Hepatocyte (in vitro differentiated cells): ENCODE measurements at places on chromosomes 6 and 20.
A peak's percentile ranks its signal among the peaks of the same experiment; 100 is the strongest.

DNA sequence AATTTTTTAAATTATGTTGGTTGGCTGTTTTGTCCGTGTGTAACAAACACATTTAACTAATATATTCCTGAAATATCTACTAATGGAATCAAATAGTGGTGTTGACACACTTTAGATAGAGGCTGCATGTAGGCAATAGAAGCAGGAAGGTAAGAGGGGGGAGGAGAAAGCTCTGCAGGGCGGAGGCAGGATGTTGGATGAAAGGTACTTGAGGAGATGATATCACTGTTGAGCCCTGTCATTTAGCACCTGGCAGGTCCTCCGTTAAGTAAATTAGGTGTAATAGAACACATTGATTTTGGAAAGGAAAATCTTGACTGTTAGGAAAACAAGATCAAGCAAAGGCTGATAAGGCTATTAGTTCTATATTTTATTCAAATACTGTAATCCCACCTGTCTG, 618.7 kb downstream of the PKHD1 start:
- no peaks in the 10 kb centered on the region for H3K27me3 ChIP-seq
- no peak overlapping the region for H3K4me3 ChIP-seq
- H3K27ac ChIP-seq = no peak overlapping the region
- peaks cover 5% of the 10 kb centered on the region for H3K4me1 ChIP-seq

DNA sequence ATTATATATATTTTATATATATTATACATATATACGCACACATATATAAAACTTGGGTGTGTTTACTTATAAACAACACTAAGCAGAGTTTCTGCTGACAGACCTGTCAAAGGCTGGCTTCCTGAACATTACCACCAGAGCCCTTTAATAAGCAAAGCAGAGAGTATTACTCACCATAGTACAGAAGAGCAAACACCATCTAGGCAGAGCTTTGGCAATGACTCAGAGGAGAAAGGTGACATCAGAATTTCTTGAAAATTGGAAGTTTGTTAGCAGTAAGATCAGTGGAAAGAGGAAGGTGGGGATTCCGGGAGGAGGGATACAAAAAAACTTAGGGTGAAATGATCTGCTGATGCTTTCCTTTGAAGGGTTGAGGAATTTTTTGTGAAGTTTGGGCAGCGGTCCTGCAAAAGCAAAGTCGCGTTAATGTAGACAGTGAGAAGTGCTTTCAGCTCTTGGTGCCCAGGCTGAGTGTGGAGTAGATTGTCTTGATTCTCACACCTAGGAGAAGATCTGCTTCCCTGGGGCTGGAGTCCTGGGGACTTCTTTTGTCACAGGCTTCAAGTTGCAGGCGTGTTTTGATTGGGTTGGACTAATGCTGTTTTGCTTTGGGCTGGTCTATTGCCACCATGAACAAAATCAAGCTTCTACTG, 109.6 kb upstream of the BACH2 start:
- no peak overlapping the region for H3K27ac ChIP-seq
- no peaks in the 10 kb centered on the region for H3K4me1 ChIP-seq
- no peak overlapping the region for H3K4me3 ChIP-seq
- H3K27me3 ChIP-seq = no peaks in the 10 kb centered on the region
- H3K36me3 ChIP-seq = no peaks in the 10 kb centered on the region

DNA sequence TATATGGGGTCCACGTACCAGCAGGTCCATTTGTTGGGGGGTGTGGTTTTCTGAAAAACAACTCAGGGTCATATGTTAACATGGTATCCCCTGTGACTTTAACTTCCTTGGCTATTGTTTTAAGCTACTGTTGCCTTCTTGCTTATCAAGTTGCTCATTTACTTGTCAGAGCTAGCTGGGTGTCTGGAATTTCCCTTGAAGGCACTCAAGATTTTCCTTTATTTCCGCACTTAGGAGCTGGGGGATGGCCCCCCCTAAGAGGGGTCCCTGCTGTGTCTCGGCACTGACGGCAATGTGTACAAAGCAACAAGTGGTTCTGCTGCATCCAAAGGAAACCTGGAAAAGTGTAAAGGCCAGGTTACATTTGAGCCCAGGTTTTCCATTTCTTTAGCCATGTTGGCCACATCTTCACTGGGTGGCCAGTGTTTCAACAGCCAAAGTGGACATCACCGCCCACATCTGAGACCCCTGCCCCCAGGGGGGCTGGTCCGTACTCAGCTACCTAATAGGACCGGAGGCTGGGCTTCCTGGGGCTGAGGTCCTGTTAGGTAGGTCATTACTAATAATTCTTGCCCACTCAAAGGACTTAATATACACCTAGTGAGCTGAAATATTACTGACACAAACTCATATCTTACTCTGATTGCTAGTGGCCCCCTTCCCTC, 24.8 kb upstream of the SYNDIG1 start:
- H3K36me3 ChIP-seq = no peaks in the 10 kb centered on the region
- H3K27me3 ChIP-seq = no peaks in the 10 kb centered on the region
- no peak overlapping the region for H3K4me3 ChIP-seq
- no peak for DNase-seq
- no peak overlapping the region for H3K27ac ChIP-seq

- no peak overlapping the region for H3K27ac ChIP-seq
- DNase-seq = no peak
- H3K36me3 ChIP-seq = no peaks in the 10 kb centered on the region
Measured at GRCh38 chr6:36803908-36804307, 35.3 kb downstream of the CPNE5 start.

DNA sequence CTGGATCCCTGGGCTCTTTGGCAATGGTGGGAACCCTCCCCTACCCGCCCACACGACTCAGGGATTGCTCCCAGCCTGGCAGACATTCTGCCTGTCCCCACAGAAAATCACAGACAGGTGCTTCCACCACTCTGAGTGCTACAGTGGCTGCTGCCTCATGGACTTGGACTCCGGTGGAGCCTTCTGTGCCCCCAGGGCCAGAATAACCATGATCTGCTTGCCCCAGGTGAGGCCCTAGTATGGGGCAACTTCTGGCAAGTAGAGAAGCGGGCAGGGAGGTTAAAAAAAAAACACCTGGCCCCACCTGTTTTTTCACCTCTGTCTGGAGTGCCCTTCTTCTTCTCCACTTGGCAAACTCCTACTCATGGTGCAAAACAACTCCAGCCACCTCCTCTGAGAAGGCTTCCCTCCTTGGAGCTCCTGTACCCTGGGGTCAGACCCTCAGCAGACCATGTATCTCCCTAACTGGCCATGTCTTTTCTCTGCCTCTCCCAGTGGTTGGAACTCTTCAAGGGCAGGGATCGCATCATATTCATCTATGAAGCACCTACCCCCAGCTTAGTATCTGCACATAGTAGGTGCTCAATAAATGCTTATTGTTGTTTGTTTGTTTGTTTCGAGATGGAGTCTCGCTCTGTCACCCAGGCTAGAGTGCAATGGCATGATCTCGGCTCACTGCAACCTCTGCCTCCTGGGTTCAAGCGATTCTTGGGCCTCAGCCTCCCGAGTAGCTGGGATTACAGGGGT, 1.1 kb downstream of the CLPSL2 start:
- no peaks in the 10 kb centered on the region for H3K36me3 ChIP-seq
- no peak for DNase-seq
- H3K27ac ChIP-seq = no peak overlapping the region
- peaks cover 3% of the 10 kb centered on the region for H3K27me3 ChIP-seq

DNA sequence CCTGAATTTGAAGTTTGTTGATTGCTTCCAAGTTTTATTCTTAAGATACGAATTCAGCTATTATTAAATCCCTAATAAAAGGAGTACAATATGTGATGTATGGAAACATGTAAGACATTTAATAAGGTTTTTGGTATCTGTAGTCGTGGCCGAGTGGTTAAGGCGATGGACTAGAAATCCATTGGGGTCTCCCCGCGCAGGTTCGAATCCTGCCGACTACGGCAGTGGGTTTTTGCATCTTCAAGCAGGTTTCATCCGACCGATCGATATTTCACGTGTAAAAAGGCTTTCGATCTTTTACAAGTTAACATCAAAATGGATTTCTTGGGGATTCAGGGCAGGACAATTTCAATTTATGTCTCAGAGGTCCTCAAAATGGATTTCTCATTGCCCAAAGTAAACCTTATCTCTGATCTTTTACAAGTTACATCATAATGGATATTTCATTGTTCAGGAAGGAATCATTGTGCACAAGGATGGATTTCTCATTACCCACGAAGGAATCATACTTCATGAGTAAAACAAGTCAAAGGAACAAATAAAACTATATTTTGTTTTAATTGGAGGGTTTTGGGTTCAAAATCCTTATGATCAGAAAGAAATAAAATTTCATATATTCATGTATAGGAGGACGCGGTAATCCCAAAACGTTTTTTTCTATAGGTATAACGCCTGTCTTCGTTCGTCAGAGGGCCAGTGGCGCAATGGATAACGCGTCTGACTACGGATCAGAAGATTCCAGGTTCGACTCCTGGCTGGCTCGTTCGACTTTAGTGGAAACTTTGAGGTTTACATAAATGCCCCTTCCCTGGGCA, 37.3 kb upstream of the BTN3A2 start:
- no peaks in the 10 kb centered on the region for H3K36me3 ChIP-seq
- DNase-seq = peak; percentile 86
- no peak overlapping the region for H3K27ac ChIP-seq
- peak overlapping the region; percentile 14 for H3K4me3 ChIP-seq
- peaks cover 20% of the 10 kb centered on the region for H3K27me3 ChIP-seq
